T follicular helper cell (primary cell): ENCODE measurements at places on chromosomes 6 and 20.

- DNase-seq: no peak
Measured at GRCh38 chr6:41531591-41532582, 14.3 kb upstream of the FOXP4 start.

DNA sequence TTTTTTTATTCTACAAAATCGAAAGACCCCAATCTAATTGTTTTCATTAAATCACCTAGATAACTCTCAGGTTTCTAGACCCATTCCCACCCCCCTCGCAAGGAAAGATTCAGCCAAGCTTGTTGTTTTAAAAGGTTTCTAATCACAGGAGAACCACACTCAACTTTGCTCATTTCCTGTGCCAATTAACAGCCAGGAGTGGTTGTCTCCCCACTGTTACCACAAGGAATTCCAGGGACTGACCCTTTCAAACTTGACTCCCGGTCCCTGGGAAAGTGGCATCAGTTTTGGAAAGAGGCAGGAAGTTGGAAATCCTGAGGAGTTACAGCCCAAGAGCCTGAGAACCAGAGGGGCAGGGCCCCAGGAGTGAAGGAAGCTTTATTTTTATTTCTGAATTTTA is 561.3 kb upstream of the JAG1 start:
- DNase-seq: no peak

GRCh38 chr20:15976047-15976736 is 597.1 kb downstream of the KIF16B start:
- no peak for DNase-seq

DNA sequence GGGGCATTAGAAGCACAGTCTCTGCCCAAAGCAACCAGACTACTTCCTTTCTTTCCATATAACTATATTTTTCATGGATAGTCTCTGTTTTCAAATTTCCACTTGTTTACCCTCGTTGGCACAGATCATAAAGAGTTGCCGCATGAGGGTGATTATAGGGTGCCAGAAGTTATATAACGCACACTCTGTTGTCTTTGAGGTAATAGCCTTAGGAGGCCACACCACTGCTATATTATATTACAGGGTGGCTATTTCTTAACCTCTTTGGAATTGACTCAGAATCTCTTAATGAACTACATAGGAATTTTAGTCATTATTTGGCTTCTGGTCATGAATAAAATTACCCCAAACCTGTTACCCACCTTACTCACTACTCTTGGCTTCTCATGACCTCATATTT is 43.7 kb downstream of the KCNQ5 start:
- no peak for DNase-seq

GRCh38 chr20:62624719-62625453 is 17.4 kb upstream of the SLCO4A1 start:
- DNase-seq: no peak

DNA sequence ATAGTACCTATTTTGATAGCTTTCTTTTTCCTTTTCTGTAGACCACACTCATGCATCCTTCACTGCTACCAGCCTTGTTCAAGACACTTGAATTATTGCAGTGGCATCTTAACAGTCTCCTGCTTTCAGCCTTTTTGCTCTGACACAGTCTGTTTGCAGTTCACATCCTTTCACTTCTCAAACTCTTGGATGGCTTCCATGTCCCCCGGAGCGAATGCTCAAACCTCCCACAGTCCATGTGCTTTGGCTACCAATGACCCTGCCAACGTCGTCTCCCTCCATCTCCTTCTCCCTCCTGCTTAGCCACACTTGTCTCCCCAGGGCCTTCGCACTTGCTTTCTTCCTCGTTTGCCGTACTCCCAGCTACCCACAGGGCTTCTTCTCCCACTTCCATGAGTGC is 270.0 kb upstream of the ZFP64 start:
- no peak for DNase-seq

DNA sequence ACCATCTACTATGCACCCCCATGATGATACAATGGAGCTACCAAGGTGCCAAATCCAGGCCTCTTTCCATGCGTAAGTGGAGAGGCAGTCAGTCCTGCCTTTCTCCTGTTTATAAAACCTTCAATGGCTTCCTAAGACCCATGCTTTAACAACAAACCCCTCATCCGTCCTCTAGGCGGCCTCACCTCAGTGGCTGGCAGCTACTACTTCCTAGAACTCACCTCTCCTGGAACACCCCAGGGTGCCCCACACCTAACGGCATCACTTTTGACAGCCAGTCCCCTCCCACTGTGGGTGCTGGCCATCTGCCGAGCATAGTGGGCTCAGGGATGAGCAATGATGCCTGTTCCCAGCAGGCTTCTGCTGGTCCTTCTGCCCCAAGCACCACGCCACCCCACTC is 80.0 kb upstream of the TAB2 start:
- no peak for DNase-seq

GRCh38 chr6:25107218-25107617 is 171.5 kb upstream of the RIPOR2 start:
- DNase-seq: no peak

GRCh38 chr6:29641430-29642148 is 8.6 kb upstream of the GABBR1 start:
- no peak for DNase-seq

DNA sequence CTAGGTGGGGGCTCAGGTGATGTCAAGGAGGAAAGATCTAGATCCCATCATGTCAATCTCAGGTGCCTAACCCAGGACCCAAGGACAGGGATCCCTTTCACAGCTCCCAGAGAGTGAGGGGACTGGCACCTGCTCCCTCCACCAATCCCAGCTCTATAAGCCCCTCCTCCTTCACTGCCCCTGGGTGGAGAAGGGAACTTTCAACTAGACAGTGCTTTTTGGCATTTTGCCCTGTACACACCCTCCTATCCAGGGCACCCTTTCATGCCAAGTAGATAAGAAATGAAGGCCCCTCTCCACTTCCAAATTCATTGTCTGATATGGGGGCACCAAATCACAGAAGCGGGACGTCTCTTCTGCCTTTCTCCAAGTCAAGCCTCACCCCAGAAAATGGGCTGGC is 61.6 kb downstream of the MDGA1 start:
- DNase-seq: no peak

- DNase-seq: no peak
Measured at GRCh38 chr20:35319871-35320197, 27.6 kb upstream of the FAM83C start.

- DNase-seq: no peak
Measured at GRCh38 chr6:169233181-169233580, 20.5 kb downstream of the THBS2 start.

DNA sequence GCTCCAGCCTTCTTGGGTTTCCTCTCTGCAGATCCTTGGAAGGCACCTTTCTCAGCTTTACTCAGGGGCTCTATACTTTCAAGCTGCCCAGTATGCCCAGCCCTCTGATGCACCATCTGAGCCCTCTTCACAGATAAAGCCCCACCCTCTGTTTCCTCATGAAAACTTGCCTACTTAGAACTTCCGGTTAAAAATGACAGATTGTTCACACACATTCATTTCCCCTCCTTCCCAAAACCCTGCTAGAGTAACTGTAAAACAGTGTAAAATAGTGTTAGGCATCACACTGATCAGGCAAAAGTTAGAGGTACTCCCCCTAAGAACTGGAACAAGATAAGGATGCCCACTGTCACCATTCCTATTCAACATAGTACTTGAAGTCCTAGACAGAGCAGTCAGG is 14.0 kb upstream of the GCM1 start:
- DNase-seq: no peak

DNA sequence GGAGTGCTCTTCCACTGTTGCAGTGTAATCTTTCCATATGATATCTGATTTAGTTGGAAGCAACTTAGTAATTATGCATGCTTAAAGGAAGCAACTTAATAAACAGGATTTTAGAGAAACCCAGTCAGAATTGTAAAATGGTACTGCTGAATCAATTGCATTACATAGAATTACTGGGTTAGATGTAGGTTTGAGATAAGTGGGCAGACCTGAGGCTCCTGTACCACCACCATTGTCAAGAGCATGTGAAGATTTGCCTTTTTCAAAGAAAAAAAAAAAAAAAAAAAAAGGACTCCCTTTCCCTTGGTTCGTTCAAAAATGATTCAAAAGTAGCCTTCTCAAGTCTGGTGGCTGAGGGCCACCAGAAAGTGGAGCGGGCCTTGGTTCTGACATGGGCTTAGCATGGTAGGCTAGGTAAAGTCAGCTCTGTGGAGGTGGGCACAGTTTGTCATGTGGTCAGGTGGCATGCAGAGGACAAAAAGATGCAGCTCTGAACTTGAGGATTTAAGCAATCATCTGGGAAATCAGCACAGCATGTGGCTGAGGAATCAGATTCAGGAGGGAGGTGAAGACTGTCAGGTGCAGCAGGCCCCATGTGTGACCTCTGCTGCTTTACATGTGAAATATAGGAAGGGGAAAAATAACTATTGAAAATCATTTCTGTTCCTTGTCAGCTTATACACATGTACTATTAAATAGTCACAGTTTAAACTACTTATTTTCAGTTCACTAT is 32.4 kb downstream of the ARID1B start:
- DNase-seq: no peak

DNA sequence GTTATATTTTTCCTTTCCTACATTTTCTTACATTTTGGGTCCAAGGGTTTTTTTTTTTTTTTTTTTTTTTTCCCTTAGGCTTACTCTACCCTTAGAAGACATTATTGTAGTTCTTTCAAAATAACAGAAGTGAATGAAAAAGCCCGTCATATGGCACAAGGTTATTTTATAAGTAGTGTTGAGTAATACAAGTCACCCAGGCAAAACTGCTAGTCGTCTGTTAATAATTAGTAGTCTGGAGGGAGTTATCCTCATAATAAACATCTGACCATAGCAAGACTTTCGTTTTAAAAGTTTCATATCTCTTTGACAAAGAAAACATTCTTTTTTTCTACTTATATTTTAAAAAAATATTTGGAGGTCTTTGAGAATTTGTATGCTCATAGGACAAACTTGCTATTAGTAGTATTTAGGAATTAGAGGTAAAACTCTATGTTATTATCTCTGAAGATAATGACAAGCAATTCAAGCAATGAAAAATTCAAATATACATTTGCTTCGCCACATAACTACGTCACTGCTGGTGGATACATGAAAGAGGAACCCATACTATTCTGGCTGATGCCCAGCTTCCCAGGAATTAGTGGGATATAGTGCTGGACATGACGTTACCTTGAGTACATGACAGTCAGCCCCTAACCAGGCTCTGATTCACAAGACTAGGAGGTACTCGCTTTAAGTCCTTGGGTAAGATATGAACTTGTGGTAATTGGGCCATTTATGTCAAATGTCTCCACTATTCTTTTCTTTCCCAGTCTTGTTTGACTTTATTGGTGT is 532.8 kb downstream of the GRIK2 start:
- no peak for DNase-seq

- no peak for DNase-seq
Measured at GRCh38 chr6:11654876-11655275, 117.3 kb downstream of the TMEM170B start.

- no peak for DNase-seq
Measured at GRCh38 chr6:31576897-31577578, 1.7 kb downstream of the TNF start.

DNA sequence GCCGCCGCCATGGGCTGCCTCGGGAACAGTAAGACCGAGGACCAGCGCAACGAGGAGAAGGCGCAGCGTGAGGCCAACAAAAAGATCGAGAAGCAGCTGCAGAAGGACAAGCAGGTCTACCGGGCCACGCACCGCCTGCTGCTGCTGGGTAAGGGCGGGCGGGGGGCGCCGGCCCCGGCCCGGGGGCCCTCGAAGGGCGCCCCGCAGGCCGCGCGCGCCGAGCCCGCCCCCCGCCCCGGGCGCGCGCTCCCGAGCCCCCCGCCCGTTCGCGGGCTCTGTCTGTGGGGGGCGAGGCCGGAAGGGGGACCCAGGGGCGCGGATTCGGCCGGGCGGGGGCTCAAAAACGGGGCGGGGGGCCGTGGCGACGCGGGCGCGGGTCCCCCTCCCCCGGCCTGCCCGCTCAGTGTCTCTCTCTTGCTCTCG is 39.2 kb downstream of the GNAS start:
- DNase-seq: no peak

DNA sequence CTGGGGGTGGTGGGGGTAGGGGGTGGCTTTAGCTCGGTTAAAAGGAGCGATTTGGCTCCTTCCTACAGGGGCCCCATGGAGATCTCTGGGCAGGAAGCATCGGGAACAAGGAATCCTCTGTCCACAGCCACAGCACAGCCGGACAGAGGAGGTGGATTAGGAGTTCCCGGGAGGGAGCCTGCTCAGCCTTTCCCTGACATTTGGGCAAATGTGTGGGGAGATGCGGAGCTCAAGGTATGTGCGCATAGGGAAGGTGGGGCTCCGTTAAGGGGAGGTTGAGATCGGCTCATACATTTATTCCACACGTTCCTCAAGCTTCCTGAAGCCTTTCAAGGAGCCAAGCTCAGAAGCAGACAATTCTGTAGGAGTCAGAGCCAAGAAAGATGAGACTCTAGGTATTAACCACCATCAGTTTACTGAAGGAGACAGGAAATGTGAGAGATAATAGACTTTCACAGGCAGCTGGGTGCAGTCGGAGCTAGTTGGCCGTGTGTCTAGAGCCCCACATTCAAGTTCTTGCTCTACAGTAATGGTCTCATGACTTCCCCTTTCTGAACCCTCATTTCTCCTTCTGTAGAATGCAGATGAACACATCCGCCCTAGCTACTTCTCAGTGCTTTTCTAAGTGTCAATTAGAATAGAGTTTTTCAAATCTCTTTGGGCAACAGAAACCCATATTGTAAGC is 40.8 kb upstream of the EPB41L1 start:
- no peak for DNase-seq

- no peak for DNase-seq
Measured at GRCh38 chr6:124887872-124888580, 74.2 kb upstream of the RNF217 start.

GRCh38 chr20:33480048-33480447 is 9.8 kb upstream of the CBFA2T2 start:
- DNase-seq: no peak

- DNase-seq: no peak
Measured at GRCh38 chr20:2619961-2620595, 32.4 kb upstream of the NOP56 start.

- no peak for DNase-seq
Measured at GRCh38 chr6:136208783-136209182, 41.3 kb downstream of the MTFR2 start.

GRCh38 chr6:71977884-71978283 is 91.5 kb downstream of the RIMS1 start:
- no peak for DNase-seq

GRCh38 chr6:7542065-7542873 is 798 bp downstream of the DSP start:
- DNase-seq: no peak

- DNase-seq: no peak
Measured at GRCh38 chr6:144953552-144954240, 668.6 kb downstream of the UTRN start.

DNA sequence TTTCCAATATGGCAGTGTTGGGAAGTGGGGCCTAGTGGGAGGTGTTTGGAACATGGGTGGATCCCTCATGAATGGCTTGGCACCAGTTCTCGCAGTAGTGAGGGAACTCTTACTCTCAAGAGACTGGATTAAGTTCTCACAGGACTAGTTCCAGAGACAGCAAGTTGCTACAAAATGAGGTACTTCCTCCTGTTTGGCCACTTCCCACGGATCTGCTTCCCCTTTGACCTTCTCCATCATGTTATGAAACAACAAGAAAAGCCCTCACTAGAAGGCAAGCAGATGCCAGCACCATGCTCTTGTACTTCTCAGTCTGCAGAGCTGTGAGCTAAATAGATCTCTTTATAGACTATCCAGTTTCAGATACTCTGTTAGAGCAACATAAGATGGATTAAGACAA is 3.1 kb downstream of the RSPH3 start:
- DNase-seq: no peak

- DNase-seq: no peak
Measured at GRCh38 chr6:63507096-63507495, 65.2 kb upstream of the LOC128125822 start.
